Hepatocyte (in vitro differentiated cells): ENCODE measurements at places on chromosomes 12 and 14. TPM values are rescaled to one million over a fixed set of nuclear protein-coding genes. Genes with fewer than 3 reads are reported as not detected.

Gene IQSEC3
- polyA plus RNA-seq = 2.7 and 4.3 TPM in 2 replicates

- H3K27ac ChIP-seq = no peak overlapping the region
- no peak for DNase-seq
- H3K27me3 ChIP-seq = no peaks in the 10 kb centered on the region
- no peak overlapping the region for H3K4me3 ChIP-seq
- no peaks in the 10 kb centered on the region for H3K4me1 ChIP-seq
- H3K36me3 ChIP-seq = no peaks in the 10 kb centered on the region
These were observed 46.0 kb upstream of the PLBD1 start for GRCh38 chr12:14613718-14614117.

DNA sequence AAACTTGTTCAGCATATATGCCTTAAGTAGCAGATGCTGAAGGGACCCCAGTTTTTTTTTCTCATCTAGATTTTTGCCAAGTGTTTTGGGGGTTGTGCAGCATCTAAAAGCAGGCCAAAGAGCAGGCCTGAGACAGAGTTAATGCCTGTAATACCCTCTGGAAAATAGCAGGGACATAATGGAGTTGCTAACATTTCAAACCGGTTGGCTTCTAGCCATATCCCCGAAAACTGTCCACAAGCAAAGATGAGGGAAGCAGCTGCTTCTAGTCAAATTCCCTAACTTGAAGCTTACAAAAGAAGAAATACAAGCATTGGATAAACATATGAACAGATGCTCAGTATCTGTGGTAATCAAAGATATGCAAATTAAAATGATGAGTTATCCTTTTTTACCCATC is 52.1 kb upstream of the AEBP2 start:
- no peaks in the 10 kb centered on the region for H3K36me3 ChIP-seq
- DNase-seq = no peak
- H3K4me1 ChIP-seq = peaks cover 10% of the 10 kb centered on the region
- H3K27me3 ChIP-seq = no peaks in the 10 kb centered on the region
- no peak overlapping the region for H3K4me3 ChIP-seq

- H3K36me3 ChIP-seq = no peaks in the 10 kb centered on the region
- DNase-seq = no peak
- H3K4me3 ChIP-seq = no peak overlapping the region
- H3K4me1 ChIP-seq = no peaks in the 10 kb centered on the region
- no peak overlapping the region for H3K27ac ChIP-seq
These were observed 178.9 kb downstream of the KLHL28 start for GRCh38 chr14:44782775-44783238.

DNA sequence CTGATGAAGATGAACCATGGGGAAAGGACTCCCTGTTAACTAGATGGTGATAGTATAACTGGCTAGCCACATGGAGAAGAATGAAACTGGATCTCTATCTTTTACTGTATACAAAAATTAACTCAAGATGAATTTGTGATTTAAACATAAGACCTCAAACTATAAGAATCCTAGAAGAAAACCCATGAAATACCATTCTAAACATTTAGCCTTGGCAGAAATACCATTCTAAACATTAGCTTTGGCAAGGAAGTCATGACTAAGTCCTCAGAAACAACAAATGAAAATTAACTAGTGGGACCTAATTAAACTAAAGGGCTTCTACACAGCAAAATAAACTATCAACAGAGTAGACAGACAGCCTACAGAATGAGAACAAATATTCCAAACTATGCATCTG is 28.4 kb upstream of the NOVA1 start:
- H3K36me3 ChIP-seq = no peaks in the 10 kb centered on the region
- H3K4me1 ChIP-seq = no peaks in the 10 kb centered on the region
- H3K4me3 ChIP-seq = no peak overlapping the region
- DNase-seq = no peak

DNA sequence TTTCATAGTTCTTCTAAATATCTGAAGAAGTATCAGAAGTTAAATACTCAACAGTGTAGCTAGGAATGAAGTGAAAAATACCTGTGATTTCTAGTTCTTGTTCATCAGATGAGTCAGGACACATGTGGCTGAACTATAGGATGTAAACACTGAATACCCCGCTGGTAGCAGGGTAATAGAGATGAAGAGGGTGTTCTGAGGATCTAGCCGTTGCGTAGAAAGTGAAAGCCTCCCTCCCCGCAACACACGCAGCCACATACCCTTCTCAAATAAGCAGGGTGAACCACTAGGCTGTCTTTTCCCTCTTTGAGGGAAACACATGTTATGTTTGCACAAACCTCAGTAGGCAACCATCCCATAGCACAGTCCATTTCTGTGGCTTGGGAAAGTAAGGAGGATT is 16.4 kb upstream of the RNASE12 start:
- H3K4me1 ChIP-seq = no peaks in the 10 kb centered on the region
- H3K4me3 ChIP-seq = no peak overlapping the region
- H3K27ac ChIP-seq = no peak overlapping the region
- DNase-seq = no peak
- H3K36me3 ChIP-seq = no peaks in the 10 kb centered on the region
- H3K27me3 ChIP-seq = no peaks in the 10 kb centered on the region

- no peaks in the 10 kb centered on the region for H3K4me1 ChIP-seq
- DNase-seq = no peak
- no peaks in the 10 kb centered on the region for H3K36me3 ChIP-seq
- H3K27me3 ChIP-seq = no peaks in the 10 kb centered on the region
- H3K4me3 ChIP-seq = no peak overlapping the region
- H3K27ac ChIP-seq = no peak overlapping the region
These were observed 39.4 kb downstream of the RPS29 start for GRCh38 chr14:49546766-49547165.

Gene ADCY4
- 1.3 and 4.1 TPM in 2 replicates for polyA plus RNA-seq
